Natural killer cell (primary cell): ENCODE measurements at places on chromosomes 2 and 18. TPM values are rescaled to one million over a fixed set of nuclear protein-coding genes. Genes with fewer than 3 reads are reported as not detected.

GLI2 gene
- total RNA-seq = not detected

SGO2 gene
- total RNA-seq = 3.1 TPM

NT5DC4 gene
- 2.0 TPM for total RNA-seq

C2orf92 gene
- 13.4 TPM for total RNA-seq

- DNase-seq = no peak
Measured at GRCh38 chr2:1739322-1739957, 4.9 kb downstream of the PXDN start.

- no peak for DNase-seq
Measured at GRCh38 chr18:62663731-62664336, 51.5 kb upstream of the PHLPP1 start.

DNA sequence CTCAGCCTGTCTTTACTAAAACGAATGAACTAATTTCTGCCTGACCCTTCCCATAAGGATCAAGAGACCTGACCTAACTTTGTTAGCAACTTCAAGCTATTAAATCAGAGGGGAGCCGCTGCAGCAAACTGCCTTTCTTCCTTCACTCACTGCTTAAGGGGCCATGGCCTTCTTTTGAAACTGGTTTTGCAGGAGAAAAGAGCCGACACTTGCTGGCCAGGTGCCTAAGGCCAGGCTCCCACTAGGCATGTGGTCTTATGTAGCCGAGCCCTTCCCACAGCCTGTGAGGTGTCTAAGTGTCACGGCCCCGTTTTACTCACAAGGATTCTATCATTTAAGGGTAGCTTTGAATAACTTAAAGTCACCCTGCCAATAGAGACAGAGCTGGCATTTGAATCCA lies 130.8 kb downstream of the ZNF236 start:
- DNase-seq = no peak

DNA sequence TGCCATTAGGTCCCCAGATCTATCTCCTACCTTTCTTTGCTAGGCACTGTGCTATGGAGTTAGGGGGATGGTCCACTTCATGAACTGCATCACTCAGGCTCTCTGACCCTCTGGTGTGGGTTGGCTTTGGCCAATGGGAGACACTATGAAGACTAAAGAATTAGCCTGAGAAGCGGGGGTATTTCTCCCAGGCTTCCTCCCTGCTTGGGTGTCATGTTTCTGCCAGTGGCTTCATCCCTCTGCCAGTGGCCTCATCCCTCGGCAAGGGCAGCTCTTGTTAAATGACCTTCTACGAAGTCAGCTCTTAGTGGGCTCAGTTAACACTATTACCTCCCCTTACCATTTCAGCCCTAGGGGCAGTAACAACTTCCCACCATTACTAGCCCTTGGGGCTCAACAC lies 41.9 kb upstream of the EPB41L3 start:
- DNase-seq = no peak

GRCh38 chr18:57743008-57743407 lies 60.1 kb downstream of the ATP8B1 start:
- no peak for DNase-seq

DNA sequence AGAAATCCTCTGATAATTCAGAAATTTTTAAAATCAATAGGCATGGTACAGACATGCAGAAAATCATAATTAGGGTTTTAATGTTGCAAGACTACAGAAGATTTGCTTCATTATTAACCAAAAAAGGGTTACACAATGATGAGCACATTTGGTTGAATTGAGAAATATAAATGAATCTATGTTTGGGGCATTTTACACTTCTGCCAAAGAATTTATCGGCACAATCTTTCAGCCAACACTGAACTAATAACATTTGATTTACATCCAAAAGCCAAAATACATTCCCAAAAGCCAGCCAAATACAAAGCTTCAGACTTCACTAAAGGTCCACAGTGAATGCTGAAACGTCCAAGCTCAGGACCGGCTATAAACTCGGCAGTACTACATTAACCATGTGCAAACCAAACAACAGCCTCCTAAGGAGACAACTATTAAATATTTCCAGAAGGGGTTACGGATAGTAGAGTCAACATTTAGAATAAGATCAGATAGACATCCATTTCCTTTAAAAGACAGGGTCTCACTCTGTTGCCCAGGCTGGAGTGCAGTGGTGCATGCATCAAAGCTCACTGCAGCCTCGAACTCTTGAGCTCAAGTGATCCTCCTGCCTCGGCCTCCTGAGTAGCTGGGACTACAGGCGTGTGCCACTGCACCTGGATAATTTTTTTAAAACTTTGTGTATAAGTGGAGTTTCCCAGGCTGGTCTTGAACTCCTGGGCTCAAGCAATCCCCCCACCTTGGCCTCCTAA lies 29.4 kb downstream of the SPRED2 start:
- DNase-seq = no peak

GRCh38 chr2:173231465-173231864 lies 123.2 kb upstream of the CDCA7 start:
- no peak for DNase-seq

GRCh38 chr2:10787176-10787968 lies 25.2 kb downstream of the PDIA6 start:
- peak; percentile 50 for DNase-seq

GRCh38 chr2:178005756-178006155 lies 66.8 kb downstream of the PDE11A start:
- DNase-seq = no peak

DNA sequence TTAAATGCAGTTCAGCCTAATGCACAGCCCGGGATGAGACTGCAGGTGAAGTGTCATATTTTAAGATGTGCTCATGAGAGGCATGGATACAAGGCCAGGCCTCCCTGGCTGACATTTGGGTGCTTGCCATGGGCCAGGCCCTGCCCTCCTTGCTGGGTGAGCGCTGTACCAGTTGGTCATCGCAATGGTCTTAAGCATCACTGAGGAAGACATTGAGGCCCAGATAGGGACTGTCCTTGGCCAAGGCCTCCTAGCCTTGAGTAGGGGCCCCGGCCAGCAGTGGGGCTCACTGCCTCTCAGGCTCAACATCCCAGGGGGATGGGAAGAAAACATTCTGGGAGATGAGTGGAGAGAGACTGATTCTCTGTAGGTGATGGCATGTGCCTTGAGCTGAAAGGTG lies 184.3 kb downstream of the SH3RF3 start:
- DNase-seq = no peak

DNA sequence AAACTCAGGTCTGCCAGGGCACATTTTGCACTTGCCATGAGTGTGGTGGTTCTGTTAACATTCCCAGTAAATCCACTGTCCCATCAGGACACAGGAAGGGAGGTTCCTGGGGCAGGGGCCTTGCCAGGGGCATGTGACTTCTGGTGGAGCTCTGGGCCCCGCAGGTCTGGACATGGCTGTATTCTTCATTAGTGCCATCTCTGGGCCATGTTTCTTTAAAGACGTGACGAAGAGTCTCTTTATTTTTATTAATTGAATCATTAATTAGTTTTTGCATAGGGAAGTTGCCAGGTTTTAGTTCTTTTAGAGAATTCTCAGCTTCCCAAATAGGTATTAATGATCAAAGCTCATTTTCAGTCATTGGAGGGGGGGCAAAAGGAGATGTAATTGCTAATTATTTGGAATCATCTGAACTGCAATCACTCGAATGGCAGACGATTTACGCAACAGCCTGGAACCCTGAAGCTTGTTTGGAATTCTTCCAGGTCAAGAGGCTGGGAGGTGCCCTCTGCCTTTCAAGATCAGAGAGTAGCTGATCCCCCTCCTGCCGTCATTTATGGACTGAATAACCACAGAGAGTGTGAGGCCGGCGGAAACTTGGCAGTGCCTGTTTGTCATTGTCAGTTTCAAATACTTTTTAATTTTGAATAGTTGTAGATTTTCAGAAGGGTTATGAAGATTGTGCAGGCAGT lies 106.2 kb downstream of the RTP5 start:
- no peak for DNase-seq

DNA sequence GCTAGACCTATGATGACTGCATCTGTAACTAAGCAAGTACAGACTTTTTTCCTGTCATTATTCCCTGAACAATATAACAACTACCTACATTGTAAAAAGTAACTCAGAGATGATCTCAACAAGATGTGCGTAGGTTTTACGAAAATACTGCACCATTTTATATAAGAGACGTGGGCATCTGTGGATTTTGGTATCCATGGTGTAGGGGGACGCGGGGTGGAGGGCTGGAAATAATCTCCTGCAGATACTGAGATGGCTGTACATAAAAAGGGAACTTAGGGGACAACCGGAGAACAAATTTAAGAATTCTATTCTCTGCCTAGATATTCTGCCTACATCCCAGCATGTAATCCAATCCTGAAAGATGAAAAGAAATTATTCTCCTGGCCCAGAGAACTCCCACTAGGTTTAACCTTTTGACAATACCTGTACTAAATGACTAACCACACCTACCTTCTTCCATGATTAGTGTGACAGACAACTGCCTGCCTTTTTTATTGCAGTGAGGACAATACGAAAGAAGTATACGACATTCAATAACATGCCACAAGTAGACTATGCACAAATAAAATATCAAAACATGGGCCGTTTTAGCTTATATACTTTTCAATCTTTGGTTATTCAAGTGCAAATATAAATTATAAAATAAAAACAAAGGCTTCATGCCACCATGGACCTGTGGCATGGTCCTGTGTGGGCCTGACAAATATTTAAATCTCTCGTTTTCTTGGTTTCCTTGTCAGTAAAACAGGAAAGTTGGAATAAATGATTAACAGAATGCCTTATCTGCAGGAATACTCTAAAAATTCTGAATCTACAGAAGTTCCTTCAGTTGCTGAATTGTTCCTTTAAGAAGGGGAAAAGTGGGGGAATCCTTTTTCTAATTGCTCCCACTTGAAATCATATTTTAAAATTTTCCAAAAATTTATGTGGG lies 46.3 kb downstream of the RTN4 start:
- no peak for DNase-seq

DNA sequence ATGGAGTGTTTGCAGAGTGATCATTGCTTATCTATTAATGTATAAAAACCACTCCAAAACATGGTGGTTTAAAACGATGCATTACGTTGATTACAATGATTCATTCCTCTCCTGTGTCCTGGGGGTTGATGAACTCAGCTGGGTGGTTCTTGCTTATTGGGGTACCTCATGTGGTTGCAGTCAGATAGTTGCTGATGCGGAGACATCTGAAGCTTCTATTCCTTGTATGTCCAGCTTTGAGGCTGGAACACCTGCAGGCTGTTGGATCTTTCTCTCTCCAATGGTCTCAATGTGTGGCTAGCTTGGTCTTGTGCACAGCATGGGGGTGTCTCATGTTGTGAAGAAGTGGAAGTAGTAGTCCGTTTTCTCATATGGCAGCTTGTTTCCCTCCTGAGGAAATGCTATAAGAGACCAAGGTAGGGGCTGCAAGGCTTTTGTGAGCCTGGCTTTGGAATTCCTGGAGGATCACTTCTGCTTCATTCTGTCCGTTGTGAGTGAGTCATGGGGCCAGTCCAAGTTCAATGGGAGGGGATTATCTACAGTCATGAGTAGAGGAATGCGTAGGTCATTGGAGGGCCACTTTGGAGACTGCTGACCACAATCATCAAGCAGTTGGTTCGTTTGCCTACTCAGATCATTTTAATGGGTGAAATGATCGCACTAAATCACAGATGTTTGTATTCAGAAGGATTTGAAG lies 601.0 kb downstream of the SLC4A3 start:
- DNase-seq = no peak

GRCh38 chr18:36169938-36170337 lies 17.4 kb upstream of the MOCOS start:
- no peak for DNase-seq
